ENCODE measurements at places on chromosomes 2 and 18. TPM values are rescaled to one million over a fixed set of nuclear protein-coding genes. Genes with fewer than 3 reads are reported as not detected.

GRCh38 chr18:34921226-34921625 lies 120.0 kb upstream of the MAPRE2 start:
- H3K27me3 ChIP-seq: no peaks in the 10 kb centered on the region
- no peaks in the 10 kb centered on the region for H3K4me1 ChIP-seq
- H3K4me3 ChIP-seq: no peak overlapping the region
- no peak overlapping the region for H3K27ac ChIP-seq

GRCh38 chr2:23285091-23285800 lies 99.7 kb upstream of the KLHL29 start:
- no peaks in the 10 kb centered on the region for H3K36me3 ChIP-seq
- H3K27ac ChIP-seq: no peak overlapping the region
- peaks cover 9% of the 10 kb centered on the region for H3K4me1 ChIP-seq
- no peaks in the 10 kb centered on the region for H3K27me3 ChIP-seq
- H3K4me3 ChIP-seq: no peak overlapping the region
- DNase-seq: no peak

The CRYGD gene
- total RNA-seq: 7.2 TPM

DNA sequence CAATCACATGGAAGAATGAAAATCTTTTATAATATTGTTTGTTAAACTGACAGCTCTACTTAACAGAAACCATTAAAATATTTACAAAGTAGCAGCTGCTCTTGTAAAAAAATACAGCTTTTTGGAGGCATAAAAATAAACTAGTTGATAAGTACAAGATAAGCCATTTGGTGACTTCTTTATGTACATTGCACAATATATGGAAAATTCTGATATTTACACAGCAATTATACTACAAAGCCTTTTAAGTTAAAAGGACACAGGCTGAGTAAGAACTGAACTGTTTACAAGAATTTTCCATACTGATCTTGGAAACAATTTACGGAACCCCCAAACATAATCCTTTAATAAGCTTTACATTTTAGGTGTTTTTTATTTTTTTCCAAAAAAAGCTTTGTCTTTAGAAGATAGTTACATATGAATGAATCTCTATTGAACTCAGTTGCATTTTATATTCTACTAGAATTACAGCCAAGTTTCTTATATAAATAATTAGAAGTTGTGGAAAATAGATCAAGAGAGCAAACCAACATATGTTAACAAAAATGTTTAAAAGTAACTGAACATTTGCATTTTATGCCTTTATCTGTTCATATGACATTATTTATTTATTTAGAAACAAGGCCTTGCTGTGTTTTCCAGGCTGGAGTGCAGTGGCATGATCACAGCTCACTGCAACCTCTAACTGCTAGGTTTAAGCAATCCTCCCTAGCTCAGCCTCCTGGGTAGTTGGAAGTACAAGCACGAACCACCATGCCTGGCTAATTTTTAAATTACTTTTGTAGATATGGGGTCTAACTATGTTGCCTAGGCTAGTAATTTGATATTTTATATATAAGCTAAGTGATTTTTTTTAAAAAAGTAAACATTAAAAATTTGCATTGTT lies 142.5 kb downstream of the OTX1 start:
- no peaks in the 10 kb centered on the region for H3K4me1 ChIP-seq
- no peak overlapping the region for H3K4me3 ChIP-seq
- H3K27me3 ChIP-seq: no peaks in the 10 kb centered on the region
- H3K36me3 ChIP-seq: no peaks in the 10 kb centered on the region

The DNER gene
- 2.7 TPM for total RNA-seq

- H3K36me3 ChIP-seq: no peaks in the 10 kb centered on the region
- no peak overlapping the region for H3K4me3 ChIP-seq
- H3K27ac ChIP-seq: no peak overlapping the region
These were observed 17.4 kb upstream of the DLX2 start for GRCh38 chr2:172120118-172120517.

GRCh38 chr2:67716895-67717396 lies 319.8 kb downstream of the ETAA1 start:
- no peaks in the 10 kb centered on the region for H3K27me3 ChIP-seq
- H3K36me3 ChIP-seq: no peaks in the 10 kb centered on the region
- DNase-seq: no peak

GRCh38 chr18:524466-524865 lies 24.0 kb upstream of the COLEC12 start:
- H3K4me1 ChIP-seq: no peaks in the 10 kb centered on the region
- H3K4me3 ChIP-seq: no peak overlapping the region
- no peaks in the 10 kb centered on the region for H3K36me3 ChIP-seq
- H3K27ac ChIP-seq: no peak overlapping the region

The NOSTRIN gene
- total RNA-seq: 12.8 TPM

- H3K4me1 ChIP-seq: no peaks in the 10 kb centered on the region
- no peak for DNase-seq
- no peak overlapping the region for H3K4me3 ChIP-seq
- no peaks in the 10 kb centered on the region for H3K27me3 ChIP-seq
These were observed 95.3 kb downstream of the EVA1A start for GRCh38 chr2:75465317-75465984.

The IL1RL1 gene
- not detected for total RNA-seq

GRCh38 chr2:7437141-7437540 lies 519.9 kb downstream of the RNF144A start:
- no peaks in the 10 kb centered on the region for H3K36me3 ChIP-seq
- no peak overlapping the region for H3K27ac ChIP-seq
- H3K4me1 ChIP-seq: no peaks in the 10 kb centered on the region
- no peak overlapping the region for H3K4me3 ChIP-seq
- DNase-seq: no peak

The ZAP70 gene
- total RNA-seq: 0.69 TPM

- H3K4me1 ChIP-seq: no peaks in the 10 kb centered on the region
- no peak overlapping the region for H3K27ac ChIP-seq
- DNase-seq: no peak
- no peaks in the 10 kb centered on the region for H3K36me3 ChIP-seq
- no peaks in the 10 kb centered on the region for H3K27me3 ChIP-seq
These were observed 261.4 kb upstream of the KCNJ3 start for GRCh38 chr2:154437104-154437503.

DNA sequence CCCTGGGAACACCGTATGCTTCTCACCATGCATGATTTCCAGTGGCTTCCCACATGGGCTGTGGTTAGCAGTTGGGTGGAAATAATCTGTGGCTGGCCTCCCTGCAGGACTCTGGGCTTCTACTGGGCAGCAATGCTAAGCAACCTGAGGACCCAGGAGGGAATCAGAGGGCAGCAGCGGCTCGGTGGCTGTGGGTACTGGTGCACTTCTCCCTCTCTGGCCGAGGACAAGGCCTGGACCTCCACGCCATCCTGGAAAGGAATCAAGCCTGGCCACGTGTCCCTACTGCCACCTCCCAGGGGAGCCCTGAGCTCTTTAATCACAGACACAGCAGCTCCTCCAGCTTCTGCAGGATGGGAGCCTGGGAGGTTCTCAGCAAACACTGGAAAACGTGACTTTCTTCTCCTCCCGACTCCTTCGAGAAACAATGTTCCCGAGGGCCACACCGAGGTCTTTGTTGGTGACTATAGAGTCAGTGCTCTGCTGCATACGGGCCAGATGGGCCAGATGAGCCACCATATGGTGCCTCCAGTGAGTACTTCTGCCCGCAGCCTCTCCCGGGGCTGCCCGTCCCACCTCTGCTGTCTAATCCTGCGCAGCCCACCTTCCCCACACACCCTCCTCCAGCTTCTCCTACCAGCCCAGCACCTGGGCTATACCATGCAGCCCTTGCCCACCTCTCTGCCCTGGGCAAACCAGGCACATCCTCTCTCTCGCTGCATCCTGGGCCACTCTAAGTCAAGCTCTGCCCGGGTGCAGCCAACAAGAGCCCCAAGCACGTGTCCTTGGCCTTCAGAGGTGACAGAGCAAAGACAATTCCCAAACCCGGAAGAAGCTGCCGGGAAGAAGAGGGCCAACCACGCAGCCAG lies 42.8 kb upstream of the OTOS start:
- H3K27ac ChIP-seq: no peak overlapping the region
- no peak overlapping the region for H3K4me3 ChIP-seq
- no peaks in the 10 kb centered on the region for H3K4me1 ChIP-seq
- no peaks in the 10 kb centered on the region for H3K36me3 ChIP-seq

DNA sequence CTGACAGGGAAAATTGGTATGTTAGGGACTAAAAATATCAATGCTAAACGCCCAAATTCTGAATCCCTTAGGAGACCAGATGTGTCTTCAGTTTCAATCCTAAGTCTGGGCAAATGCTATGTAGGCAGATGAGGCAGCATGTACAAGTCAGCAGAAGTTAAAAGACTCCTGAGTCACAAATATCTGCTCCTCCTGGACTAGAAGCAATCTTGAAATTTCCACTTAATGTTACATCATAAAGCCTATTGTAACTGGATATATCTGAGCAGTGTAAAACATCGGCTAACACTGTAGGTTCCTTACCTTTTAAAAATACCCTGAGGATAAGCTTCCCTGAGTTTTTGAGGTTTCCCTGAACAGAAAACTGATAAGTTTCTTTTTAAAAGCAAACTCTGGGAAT lies 1087.6 kb upstream of the PIK3C3 start:
- no peaks in the 10 kb centered on the region for H3K36me3 ChIP-seq
- H3K27me3 ChIP-seq: no peaks in the 10 kb centered on the region
- H3K4me3 ChIP-seq: no peak overlapping the region
- H3K4me1 ChIP-seq: no peaks in the 10 kb centered on the region
- DNase-seq: no peak
- H3K27ac ChIP-seq: no peak overlapping the region

GRCh38 chr18:79750980-79751571 lies 46.7 kb upstream of the KCNG2 start:
- H3K4me3 ChIP-seq: no peak overlapping the region
- H3K36me3 ChIP-seq: no peaks in the 10 kb centered on the region
- H3K27ac ChIP-seq: no peak overlapping the region
- H3K4me1 ChIP-seq: no peaks in the 10 kb centered on the region

The RPRM gene
- total RNA-seq: 3.6 TPM

The TBR1 gene
- total RNA-seq: not detected

DNA sequence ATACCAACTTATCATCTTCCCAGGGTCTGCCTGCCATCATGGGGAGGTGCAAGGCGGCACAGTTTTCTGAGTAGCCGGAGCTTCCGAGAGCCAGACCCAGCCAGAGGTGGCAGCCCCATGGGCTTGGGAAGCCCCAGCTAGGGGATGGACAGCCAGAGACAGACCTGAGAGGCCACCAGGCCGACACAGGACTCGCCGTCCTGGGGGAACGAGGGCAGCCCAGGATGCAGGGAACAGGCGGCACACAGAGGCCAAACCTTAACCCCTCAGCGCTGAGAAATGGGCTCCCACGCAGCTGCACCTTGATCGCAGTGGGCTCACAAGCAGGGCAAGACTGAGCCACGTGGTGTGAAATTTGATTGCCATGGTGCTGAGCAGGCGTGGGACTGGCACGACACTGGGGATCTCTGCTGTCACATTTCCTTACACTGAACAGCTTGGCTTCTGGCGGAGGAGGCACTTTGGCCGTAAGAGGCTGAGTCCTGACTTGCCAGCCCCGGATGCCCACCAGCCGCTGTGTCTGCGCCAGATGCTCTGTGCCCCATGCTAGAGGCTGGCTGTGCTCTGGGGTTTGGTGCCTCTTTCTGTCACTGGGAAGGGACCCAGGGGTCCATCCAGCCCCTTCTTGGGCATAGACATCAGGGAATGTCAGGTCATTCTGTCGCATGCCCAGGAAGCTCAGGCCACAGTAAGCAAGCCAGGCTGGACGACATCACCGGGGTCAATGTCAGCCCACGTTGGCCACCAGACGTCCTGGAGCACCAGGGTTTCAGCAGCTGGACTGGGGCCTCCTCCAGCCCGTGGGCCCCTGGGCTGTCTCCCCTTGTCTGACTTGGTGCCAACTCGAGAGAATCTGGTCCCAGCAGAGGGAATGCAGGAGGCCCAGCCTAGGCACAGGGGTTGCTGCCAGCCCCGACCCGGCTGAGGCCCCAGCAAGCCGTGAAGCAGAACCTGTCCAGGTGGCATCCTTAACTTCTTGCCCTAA lies 312.1 kb upstream of the MYT1L start:
- no peaks in the 10 kb centered on the region for H3K4me1 ChIP-seq
- DNase-seq: no peak
- H3K27me3 ChIP-seq: no peaks in the 10 kb centered on the region
- H3K4me3 ChIP-seq: no peak overlapping the region
- H3K27ac ChIP-seq: no peak overlapping the region
- no peaks in the 10 kb centered on the region for H3K36me3 ChIP-seq

GRCh38 chr2:61405813-61406212 lies 65.1 kb downstream of the USP34 start:
- no peaks in the 10 kb centered on the region for H3K36me3 ChIP-seq
- no peaks in the 10 kb centered on the region for H3K27me3 ChIP-seq
- H3K4me1 ChIP-seq: no peaks in the 10 kb centered on the region
- no peak overlapping the region for H3K4me3 ChIP-seq
- no peak for DNase-seq
- H3K27ac ChIP-seq: no peak overlapping the region

DNA sequence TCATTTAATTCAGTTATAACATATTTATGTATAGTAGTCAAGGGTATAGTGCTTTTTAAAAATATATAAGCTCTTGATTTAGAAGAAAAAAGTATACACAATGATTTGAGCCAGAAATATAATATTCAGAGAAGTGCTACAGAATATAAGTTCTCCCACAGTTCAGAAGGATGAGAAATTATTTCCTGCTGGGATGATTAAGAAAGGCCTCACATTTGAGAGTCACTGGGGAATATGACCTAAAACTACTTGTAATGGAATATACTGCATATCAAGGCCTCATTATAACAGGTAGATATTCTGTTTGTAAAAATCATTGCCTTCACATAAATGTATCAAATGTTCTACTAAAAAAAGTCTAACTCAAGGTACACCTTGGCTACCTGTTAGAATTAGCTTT lies 203.5 kb downstream of the MBD2 start:
- no peak overlapping the region for H3K4me3 ChIP-seq
- H3K27ac ChIP-seq: no peak overlapping the region
- no peaks in the 10 kb centered on the region for H3K27me3 ChIP-seq

GRCh38 chr2:28251337-28251736 lies 141.3 kb upstream of the FOSL2 start:
- no peak for DNase-seq
- H3K4me3 ChIP-seq: no peak overlapping the region
- no peaks in the 10 kb centered on the region for H3K4me1 ChIP-seq
- no peak overlapping the region for H3K27ac ChIP-seq

DNA sequence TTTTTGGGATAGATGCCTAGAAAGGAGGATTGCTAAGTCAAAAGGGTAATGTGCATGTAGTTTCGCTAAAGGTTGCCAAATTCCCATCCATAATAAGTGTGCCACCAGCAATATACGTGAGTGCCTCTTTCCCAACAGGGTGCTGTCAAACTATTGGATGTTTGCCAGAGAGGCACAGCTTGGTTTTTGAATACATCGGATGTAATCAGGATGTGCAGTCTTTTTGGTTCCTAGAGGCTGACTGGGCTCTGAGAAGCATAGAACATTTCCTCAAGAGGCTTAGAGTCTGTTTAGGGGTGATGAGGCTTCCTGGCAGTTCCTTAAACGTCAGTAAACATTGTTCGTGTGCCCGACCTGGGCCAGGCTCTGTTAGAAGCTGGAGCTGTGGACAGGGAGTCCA lies 28.0 kb downstream of the AGAP1 start:
- H3K27me3 ChIP-seq: no peaks in the 10 kb centered on the region
- H3K36me3 ChIP-seq: no peaks in the 10 kb centered on the region
- DNase-seq: no peak
- H3K4me3 ChIP-seq: no peak overlapping the region

- no peak for DNase-seq
- no peaks in the 10 kb centered on the region for H3K4me1 ChIP-seq
- no peak overlapping the region for H3K4me3 ChIP-seq
- no peak overlapping the region for H3K27ac ChIP-seq
These were observed 636.9 kb downstream of the PLCL1 start for GRCh38 chr2:198441246-198441645.

Data from ovary (tissue), 10 donors.